Left hindlimb (tissue), 1 donor: ENCODE measurements at places on chromosomes 2 and 18.

DNA sequence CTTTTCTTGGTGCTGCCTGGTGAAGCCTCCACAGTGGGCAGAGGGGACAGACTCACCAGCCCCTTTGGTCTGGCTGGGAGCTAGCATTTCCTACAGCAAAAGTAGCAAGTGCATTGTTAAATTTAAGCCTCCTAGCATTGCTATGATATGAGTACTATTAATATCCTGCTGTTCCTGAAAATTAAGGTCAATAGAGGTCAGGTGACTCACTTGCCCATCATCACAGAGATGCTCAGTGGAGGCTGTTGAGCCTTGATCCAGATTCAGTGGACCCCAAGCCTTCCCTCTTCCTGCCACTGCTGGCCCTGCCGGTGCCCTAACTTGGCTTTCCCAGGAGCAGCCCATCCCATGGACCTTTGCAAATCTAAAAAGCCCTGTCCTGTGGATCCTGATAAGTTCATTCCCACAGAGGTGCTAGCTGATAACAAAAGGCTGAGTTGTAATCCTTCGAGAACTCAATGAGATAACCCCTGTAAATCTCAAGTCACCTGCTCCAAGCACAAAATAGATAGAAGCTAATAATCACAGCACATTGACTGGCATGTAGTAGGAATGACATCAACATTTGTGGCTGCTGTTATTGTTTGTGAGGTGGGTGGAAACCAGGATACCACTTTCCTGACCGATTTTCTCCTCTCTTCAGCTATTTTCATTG, 84.4 kb downstream of the THNSL2 start:
- DNase-seq, result no peak

DNA sequence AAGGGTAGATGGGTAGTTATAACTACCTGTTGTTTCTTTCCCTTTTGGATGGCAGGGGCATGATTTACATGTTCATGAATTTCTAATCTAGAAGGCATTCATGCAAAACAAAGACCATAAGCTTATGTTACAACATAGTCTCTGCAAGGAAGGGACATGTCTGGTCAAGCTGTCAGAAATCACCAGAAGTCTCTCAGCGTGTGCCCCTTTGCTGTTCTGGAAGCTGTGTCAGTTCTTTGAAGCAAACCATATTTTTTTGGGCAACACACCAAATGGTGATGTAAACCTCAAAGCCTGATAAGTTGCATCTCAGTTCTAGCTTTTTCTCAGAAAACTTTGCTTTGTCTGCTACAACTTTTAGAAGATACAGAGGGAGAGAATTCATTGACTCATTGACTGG, 173.5 kb upstream of the CTAGE1 start:
- no peak for DNase-seq

GRCh38 chr2:179239195-179239594, 25.4 kb downstream of the SESTD1 start:
- no peak for DNase-seq

- no peak for DNase-seq
Observed at GRCh38 chr2:86243272-86243671, 44.0 kb downstream of the MRPL35 start.

DNA sequence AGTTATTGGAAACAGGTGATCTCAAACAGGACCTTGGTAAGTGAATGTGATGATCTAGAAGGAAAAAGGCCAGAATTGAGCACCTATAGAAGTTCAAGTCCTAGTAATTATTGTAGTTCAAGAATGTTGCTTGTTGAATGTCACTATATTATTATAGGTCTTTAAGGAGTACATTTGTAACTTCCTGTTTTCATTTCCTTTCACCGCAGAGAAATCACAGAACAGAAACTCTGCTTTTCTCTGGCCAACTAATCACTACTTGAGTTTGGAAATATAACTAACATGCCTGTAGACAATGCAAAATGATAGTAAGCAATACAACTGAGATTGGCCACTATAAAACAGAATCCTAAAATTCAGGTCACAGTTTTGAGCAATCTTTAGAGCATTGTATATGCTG, 61.8 kb upstream of the EFEMP1 start:
- no peak for DNase-seq

DNA sequence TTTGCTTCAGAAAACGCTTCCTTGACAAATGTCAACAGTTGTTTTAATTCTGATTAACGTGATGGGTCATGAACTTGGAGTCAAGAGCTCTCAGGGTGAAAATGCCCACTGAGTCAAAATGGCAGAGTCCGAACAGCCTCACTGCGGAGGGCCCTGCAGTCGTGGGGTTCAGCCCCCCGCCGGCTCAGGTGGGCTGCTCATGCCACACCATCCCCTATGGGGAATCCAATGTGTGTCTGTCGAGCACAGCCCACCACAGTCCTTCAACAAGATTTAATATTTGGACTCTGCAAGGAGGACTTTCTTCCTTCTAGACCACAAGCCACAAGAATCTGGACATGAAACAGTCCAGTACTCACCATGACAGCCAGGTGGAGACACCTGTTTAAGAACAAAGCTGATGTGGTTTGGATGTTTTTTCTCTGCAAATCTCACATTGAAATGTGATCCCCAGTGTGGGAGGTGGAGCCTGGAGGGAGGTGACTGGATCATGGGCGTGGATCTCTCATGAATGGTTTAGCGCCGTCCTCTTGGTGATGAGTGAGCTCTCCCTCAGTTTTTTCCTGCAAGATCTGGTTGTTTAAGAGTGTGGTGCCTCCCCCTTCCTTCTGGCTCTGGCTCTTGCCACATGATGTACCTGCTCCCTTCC, 201.0 kb downstream of the NDUFA10 start:
- no peak for DNase-seq
